ENCODE measurements at places on chromosomes 2 and 18.

DNA sequence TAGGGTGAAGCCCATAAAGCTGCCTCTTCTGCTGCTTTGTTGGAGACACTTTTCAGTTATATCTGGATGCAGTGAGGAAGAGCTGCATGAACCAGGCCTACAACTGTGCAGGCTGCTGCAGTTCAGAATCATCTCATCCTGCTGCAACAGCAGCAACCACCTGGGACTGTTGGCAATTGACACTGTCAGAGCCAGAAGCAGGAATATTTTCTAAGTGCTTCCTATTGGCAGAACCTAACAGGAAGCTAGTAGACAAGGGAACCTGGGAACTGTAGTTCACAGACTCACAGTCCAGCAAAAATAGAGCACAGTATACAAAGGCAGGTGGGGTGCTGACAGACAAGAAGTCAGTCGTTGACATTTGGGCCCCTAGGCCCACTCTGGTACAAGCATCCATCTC is 452.9 kb upstream of the SPRED2 start:
- DNase-seq: no peak

DNA sequence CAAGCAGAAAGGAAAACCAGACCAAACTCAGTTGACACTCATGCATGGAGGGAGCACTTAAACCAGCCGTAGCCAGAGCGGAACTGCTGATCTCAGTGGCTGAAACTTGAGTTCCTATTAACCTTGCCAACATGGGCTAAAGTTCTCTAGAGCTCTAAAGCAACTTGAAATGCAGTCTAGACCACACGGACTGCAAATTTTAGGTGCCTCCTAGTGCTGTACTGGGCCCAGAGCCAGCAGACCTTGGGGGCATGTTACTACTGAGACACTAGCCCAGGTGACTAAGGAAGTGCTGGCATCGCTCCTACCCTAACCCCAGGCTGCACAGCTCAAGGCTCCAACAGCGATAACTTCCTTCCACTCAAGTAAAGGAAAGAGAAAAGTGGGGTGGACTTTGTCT is 236.5 kb downstream of the AKAIN1 start:
- no peak for DNase-seq

DNA sequence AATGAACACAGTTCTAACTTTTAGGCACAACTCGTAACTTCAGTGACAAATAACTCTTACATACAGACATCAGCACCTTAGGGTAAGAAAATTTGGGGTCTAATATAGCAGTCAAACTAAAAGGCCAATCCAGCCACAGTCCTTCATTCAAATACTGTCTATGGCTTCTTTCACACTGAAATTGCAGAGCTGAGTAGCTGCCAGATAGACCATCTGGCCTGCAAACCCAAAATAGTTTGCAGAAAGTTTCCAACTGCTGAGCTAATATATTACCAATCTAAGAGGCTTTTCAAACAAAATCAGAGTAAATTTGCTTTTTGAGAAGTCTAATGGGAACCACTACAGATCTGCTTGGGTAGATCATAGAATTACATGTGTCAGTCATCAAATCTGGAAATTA is 183.4 kb downstream of the GALR1 start:
- no peak for DNase-seq

DNA sequence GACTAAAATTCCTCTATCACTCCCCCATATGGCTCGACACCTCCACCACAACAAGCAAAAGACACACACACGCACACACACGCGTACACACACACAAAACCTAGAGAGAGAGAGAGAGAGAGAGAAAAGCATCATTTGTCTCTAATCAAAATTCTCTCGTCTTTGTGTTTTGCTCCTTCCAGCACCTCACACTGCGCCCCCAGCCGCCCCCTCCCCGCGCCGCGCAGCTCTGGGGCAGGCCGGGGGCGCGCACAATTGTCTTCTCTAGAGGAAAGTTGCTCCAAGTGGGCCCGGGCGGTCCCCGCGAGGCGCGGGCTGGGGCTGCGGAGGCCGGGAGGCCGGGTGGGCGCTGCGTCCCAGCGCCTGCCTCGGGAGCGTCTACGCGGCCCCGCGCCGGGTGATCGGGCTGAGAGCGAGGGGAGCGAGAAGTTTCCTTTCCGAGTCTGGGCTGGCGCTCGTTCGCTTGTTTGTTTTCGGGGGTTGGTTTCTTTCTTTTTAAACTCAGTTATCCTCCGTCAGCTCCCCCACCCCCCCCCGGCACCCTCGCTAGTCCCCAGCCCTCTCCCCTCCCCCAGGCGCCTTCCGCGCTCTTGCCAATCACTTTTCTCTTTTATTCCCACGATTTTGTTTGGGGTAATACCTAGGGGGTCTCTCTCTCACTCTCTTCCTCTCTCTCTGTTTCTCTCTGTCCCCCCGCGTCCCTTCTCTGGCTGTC is 4.1 kb downstream of the ZEB2 start:
- DNase-seq: peak; percentile 33

DNA sequence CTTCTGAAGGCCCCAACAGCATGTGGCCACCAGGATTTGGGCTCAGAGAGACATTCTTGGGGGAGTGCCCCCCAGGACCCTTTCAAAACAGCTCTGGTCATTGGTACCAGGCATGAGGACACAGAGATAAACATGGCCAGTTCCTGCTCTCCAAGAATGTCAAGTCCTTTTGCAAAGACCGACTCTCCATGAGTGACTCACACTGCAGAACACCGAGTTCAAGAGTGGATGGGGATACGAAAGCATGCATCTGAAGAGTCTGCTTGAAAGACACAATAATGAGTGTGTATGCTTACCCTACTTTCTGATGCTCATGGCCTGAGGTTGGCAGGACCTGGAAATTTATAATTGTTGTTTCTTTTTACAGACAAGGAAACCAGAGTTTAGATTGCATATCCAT is 450.6 kb downstream of the TSN start:
- DNase-seq: no peak

- DNase-seq: no peak
Observed at GRCh38 chr2:69939722-69940121, 21.7 kb downstream of the ASPRV1 start.

GRCh38 chr2:160224507-160224906 is 24.4 kb upstream of the ITGB6 start:
- DNase-seq: no peak

- DNase-seq: no peak
Observed at GRCh38 chr2:10535703-10536102, 87.6 kb upstream of the ODC1 start.

GRCh38 chr18:3442919-3443318 is 7.1 kb upstream of the TGIF1 start:
- no peak for DNase-seq

DNA sequence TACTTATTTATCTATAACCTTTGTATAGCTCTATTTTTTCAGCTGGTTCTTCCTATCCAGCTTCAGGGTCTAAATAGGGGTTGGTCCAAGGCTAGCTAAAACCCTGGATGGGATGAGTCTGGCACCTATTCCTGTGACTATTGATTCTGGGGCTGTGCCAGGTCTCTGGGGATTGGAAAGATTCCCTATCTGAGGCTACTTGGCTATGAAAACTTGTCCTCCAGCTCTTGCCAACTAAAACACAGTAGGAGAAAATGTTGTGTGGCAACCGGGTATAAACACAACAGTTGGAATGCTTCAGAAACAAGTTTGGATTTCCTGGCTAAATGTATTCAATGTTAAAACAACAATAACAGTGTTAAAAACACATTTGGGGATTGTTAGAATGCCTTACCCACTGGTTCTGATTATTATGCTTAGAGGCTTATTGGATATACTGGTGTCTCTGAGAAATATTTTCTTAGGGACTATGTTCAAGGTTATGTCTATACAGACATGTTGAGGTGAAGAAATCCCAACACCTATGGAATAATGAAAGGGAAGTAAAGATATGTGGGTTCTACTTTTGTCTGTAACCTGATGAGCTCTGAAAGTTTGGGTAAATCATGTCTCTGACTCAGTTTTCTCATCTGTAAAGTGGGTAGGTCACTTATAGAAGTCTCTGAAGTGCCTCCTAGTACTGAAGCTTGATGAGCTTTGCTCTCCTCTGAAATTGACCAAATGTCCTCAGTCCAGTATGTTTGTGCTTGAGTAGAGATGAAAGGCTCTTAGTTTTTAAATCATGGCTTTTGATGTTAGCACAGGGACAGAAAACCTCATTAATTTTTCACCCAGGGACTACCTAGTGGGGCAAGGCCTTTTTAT is 460.7 kb downstream of the MTX2 start:
- DNase-seq: no peak

DNA sequence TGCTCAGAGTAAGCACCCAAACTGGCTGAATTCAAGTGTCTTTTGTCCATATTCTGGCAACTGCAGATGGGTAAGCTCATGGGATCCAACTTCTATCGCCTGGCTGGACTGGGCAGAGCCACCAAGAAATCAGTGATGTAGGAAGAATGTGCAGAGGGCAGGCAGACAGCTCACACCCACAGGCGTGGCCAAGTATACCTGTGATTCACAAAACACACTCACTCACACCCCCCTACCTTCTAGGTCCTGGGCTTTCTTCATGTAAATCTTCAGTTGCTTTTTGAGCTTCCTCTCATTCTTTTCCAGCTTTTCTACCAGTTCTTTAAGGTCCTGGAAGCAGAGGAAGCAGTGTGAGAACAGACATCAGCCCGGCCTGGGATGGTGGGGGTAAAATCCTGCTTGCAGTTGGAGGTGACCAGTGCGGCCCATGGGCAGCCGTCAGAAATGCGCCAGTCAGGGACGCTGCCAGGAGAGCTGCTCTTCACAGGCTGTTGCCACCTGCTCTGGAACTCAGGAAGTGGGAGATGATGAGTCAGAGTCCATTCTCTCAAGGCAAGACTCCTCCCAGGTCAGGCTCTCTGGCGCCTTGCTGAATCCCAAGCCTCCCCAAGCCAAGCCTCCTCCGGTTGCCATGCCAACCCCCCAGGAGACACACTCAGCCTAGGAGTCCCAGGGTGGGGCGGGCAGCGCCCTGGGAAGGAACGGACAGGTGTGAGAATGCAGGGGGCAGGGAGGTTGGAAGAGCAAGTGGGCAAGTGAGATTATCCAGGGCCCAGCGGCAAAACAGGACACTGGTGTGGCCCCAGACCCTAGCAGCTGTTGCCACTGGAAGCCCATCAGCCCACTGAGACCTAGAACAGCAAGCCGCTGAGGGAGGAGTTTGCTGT is 36.2 kb upstream of the ACAA2 start:
- peak; percentile 88 for DNase-seq

- no peak for DNase-seq
Observed at GRCh38 chr2:174667250-174667860, 69.8 kb upstream of the WIPF1 start.

DNA sequence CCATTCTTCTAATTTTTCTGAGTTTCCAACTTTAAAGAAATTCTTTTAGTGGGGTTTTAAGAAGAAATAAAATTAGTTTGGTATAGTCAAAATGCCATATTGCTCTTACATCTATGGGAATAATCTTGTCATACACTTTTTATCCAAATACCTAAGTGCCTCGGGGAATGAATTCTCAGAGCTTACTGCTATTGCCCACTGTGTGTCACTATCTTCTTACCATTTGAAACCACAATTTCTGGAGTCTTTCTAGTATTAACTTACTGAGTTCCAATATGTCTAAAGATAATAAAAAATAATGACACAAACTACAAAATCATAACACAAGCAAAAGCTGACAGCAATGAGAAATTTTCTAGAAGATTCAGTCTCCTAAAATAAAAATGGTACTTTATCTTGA is 23.7 kb upstream of the DNAH6 start:
- DNase-seq: no peak

DNA sequence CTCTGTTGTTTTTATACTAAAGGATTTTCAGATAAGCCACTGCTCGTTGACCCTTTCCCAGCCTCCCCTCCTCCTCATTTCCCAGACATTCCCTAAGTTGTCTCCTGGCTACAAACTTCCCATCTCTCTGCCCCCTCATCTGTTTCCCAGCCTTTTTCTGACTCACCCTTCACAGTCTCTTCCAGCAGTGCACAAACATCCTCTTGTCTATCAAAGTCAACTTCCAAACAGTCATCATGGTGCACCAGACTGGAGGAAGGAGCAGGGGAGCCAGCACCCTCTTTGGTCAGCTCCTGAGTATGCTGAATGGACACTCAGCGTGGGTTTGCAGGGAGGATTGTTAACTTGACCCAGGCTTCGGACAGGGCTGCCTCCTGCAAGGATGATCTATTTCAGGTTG is 26.6 kb upstream of the SPRED2 start:
- no peak for DNase-seq

DNA sequence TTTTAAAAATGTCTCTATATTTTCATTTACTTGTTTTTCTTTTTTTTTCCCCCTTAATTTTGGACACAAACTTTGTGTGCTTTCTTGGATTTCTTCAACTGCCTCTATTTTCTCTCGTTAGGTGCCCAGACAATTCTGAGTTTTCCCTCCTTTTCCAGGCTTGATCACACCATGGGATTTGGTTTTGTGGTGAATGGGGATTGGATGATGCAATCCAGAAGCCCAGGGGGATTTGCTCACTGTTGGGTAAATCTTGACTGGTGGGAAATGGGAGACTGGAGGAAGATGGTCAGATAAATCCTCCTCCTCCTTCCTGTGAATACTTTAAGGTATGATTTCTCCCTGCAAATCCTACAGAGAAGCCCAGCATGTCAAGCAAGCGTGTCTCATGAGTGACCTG is 19.5 kb upstream of the PAX8 start:
- no peak for DNase-seq

DNA sequence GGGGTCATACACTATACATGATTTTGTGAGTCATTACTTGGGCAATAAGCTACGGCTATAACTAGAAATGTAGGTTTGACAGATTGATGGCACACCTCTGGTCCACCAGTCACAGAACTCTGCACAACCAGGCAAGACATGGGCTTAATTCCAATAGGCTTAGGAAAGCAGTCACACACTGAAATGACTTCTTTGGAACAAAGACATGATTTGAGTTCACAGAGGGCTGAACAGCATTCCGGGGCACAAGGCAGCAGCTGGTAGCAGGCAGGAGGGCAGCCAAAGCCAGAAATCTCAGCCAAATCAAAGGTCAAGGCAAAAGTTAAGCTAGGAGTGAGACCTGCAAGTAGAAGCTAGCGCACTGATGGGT is 27.4 kb downstream of the FABP1 start:
- no peak for DNase-seq

GRCh38 chr18:5986257-5986931 is 91.1 kb upstream of the TMEM200C start:
- no peak for DNase-seq

DNA sequence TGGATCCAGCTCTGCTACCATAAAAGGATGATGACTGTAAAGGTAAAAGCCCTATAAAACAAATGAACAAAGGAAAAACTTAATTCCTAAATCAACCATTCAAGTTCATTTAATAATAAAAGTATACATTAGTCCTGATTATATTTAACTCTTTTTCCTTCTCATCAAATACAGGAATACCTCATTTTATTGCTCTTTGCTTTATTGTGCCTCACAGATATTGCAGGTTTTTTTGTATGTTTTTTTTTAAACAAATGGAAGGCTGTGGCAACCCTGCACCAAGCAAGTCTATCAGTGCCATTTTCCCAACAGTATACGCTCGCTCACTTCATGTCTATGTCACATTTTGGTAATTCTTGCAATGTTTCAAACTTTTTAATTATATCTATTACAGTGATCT is 38.2 kb downstream of the USP37 start:
- DNase-seq: no peak
